ENCODE measurements at places on chromosomes 4 and X. TPM values are rescaled to one million over a fixed set of nuclear protein-coding genes. Genes with fewer than 3 reads are reported as not detected.

Gene PLP2
- total RNA-seq: 307 TPM

Gene RNF212
- 1.2 TPM for total RNA-seq

Gene GIMD1
- not detected for total RNA-seq

Gene SSX3
- not detected for total RNA-seq

Gene ETNPPL
- total RNA-seq: not detected

Gene CENPVL2
- total RNA-seq: not detected

Measured in A549 treated with CpdA at 1 μM for 4 hours (cell line).